ENCODE measurements at places on chromosomes 12 and 14. TPM values are rescaled to one million over a fixed set of nuclear protein-coding genes. Genes with fewer than 3 reads are reported as not detected.

DNA sequence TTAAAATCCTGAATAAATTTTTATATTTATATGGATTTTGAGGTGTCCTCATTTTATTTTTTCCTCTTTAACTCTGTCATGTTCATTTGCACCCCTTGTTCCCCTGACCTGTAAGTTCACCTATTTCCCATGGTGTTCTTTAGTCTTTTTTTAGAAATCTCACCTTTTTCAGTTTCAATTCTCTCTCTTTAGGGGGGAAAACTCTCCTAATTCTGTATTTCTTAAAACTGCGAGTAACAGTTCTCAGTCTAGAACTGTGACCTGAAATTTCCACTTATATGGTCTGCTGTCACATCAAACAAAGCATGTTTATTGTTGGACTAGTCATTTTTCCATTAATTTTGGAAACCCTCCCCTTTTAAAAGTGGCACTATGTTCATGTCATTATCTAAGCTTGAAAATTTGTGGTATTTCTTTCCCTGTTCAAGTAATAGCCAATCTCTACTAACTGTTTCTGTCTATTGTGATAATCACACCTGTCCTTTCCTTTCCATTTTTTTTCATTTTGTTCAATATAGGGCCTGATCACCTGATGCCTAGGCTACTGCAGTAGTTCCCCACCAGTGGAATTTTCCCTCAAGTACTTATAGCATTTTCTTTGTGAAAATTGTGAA, 14.0 kb upstream of the FBXO33 start:
- DNase-seq = no peak

- no peak for DNase-seq
Measured at GRCh38 chr12:119686776-119687175, 18.8 kb downstream of the PRKAB1 start.

DNA sequence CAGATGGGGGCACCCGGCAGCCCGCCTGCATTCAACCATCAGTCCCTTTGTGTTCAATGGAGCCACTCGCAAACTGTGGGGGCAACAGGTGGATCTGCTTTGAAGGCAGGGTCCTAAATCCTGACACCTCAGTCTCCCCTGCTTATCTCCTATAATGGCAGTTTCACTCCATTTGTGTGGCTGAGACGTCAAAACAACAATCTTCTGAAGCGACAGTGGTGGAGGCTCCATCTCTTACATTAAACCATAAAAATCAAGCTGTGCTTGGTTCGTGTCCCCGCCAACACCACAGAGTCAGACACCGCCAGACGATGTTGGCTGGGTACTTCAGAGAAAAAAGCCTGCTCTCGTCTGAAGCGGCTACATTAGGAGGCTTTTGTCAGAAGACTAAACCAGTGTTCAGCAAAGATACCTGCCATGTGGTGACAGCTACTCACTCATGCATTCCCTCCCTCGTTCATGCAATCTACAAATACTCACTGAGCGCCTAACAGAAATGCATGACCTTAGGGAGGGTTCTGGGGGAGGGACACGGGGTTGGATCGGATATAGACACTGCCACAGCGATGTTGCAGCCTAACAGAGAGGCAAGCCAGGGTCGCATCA, 253.9 kb downstream of the FOXN3 start:
- no peak for DNase-seq

GRCh38 chr12:112674539-112674938, 117.0 kb upstream of the RPH3A start:
- DNase-seq = no peak

- no peak for DNase-seq
Measured at GRCh38 chr12:4278329-4279197, 5.0 kb downstream of the CCND2 start.

IL26 gene
- not detected for polyA plus RNA-seq

HNF1A gene
- polyA plus RNA-seq = not detected

SLC2A14 gene
- polyA plus RNA-seq = not detected

LRRIQ1 gene
- polyA plus RNA-seq = not detected

KRT2 gene
- polyA plus RNA-seq = 0.51 TPM

Measured in immature natural killer cell (primary cell).